ENCODE measurements at places on chromosomes 5 and 9.

DNA sequence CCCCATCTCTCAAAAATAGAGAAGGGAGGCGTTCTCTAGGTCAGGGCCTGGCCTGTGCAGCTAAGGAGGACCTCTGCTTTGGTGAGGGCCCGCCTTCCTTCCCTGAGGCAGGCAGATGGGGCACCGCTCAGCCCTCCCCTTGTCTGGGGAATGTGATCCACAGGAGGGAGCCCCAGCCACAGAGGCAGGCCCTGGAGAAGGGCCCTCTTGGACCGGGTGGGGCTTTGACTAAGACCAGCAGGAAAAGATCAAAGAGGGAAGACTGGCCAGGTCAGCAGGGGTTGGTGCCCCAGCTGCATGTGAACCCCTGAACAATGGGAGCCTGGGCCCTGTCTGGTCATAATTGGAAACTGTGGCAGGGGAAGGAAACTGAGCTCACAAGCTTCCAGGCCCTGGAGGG, 21.9 kb downstream of the PTPA start:
- DNase-seq = no peak

GRCh38 chr5:36576721-36577120, 29.7 kb upstream of the SLC1A3 start:
- no peak for DNase-seq

GRCh38 chr5:33305572-33305971, 135.2 kb upstream of the TARS1 start:
- no peak for DNase-seq

GRCh38 chr9:1869843-1870242, 145.3 kb upstream of the SMARCA2 start:
- peak; percentile 5 for DNase-seq

GRCh38 chr5:111855356-111855755, 98.4 kb upstream of the NREP start:
- DNase-seq = no peak

- DNase-seq = no peak
Measured at GRCh38 chr5:154768207-154768606, 13.0 kb downstream of the LARP1 start.

- DNase-seq = no peak
Measured at GRCh38 chr5:139761501-139761900, 34.1 kb upstream of the PSD2 start.

DNA sequence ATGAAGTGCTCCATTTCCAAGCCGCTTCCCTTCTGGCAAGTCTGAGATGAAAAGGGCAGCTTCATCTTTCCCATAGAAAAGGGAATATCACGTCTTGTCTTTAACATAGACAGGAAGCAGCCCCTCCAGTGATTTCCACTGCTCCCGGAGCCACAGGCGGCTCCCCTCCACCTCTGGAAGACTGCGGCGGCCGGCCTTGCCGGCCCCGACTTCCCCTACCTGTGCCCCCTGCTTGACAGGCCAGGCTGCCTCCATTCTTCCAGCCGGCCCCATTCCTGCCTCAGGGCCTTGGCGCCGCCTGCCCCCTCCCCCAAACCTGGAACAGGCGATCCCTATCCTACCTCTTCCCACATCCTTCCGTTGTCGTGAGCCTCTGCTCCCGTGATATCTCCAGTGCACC, 141.8 kb downstream of the ZNF354C start:
- DNase-seq = no peak

DNA sequence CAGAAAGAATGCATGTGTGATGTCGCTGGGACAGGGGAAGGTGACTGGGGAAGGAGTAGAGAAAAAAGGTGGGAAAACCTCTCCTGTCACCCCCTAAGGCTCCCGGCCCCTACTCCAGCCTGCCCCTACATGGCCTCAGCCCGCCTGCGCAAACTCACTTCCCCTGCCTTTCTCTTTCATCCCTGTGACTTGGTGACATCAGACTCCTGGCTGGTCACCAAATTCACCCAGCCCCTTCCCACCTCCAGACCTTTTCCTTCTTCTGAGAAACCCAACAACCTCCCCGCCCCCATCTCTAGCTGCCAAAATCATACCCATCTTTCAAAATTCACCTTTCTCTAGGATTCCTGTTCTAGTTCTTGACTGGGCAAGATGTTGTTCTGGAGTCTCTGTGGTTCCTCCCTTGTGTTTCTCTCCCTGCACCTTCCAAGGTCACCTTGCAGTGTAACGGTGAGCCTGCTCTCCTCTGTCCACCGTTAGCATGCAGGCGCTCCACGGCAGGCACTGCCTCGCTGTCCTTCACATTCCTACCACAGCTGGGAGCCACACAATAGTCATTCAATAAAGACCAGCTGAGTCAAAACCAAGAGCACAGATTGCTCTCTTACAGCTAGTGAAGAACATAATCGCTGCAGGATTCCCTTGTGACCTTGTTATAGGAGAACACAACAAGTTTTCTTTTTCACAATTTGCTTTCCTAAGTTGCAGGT, 134.5 kb downstream of the FANCC start:
- peak; percentile 19 for DNase-seq

- peak; percentile 99 for DNase-seq
Measured at GRCh38 chr9:127519301-127520166, 68.2 kb downstream of the LRSAM1 start.

- no peak for DNase-seq
Measured at GRCh38 chr9:120712539-120713031, 1.7 kb downstream of the MEGF9 start.

GRCh38 chr5:61412361-61412760, 80.3 kb downstream of the ZSWIM6 start:
- DNase-seq = no peak

GRCh38 chr9:20355022-20355421, 267.3 kb downstream of the MLLT3 start:
- peak; percentile 90 for DNase-seq

DNA sequence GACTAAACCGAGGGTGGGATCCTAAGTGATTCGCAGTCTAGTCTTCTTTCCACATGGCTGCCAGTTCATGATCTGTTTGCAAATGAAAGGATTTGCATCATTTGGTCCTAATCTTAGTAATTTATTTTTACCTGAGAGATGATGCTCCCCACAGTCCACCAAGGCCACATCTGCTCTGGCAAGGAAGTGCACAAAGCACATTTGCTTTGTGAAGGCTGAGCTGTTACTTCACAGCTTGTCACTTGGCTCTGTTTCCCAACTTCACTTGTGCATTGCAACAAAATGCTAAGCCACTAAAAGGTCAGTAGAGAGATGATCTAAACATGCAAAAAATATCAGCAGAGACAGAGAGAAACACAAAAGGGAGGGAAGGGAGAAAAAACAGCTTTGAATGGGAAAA, 128.5 kb upstream of the VLDLR start:
- peak; percentile 12 for DNase-seq

- DNase-seq = no peak
Measured at GRCh38 chr5:124980163-124980941, 233.9 kb upstream of the ZNF608 start.

- peak; percentile 76 for DNase-seq
Measured at GRCh38 chr5:95081500-95081960, 203.4 kb downstream of the MCTP1 start.

DNA sequence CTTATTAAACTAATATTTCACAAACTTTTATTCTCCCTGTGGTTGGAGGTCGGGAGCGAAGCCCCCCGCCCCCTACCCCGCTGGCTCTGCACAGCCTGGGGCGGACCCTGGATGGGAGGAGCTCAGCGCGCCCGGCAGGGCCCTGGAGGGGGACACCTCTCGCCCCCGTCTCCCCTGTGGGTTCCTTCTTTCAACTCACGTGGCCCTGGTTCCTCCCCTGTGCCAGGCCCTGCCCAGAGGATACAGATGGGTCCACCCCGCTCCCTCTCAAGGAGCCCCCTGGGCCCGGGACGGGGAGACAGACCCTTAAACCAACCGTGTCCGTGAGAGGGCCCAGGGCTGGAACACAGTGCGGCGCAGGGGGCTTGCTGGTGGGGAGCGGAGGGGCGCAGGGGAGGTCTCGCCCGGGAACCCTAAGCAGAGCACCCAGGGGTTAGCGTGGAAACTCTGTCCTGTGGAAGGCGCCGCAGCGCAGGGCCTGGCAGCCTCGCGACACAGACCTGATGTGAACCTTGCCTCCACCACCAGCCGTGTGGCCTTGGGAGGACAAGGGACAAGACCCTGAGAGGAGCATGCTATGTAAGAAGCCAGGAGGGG, 103.7 kb upstream of the MVB12B start:
- DNase-seq = no peak

DNA sequence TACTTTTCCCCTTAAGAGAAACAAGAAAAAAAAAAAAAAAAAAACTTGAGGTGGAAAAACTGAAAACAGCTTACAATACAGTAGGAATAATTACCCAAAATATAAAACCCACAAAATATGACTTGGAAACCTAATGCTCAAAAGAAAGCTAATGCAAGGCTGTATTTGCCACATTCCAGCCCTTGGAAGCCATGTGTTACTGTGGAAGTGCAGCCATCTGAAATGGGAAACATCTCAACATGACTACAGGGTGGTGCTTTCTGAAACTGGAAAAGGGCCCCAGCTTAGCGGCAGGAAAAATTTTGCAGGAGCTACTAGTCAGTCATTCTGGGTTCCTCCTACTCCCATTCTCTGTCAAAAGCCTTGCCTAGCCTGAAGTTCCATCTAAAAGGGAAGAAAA, 20.4 kb downstream of the CDK5RAP2 start:
- DNase-seq = no peak

DNA sequence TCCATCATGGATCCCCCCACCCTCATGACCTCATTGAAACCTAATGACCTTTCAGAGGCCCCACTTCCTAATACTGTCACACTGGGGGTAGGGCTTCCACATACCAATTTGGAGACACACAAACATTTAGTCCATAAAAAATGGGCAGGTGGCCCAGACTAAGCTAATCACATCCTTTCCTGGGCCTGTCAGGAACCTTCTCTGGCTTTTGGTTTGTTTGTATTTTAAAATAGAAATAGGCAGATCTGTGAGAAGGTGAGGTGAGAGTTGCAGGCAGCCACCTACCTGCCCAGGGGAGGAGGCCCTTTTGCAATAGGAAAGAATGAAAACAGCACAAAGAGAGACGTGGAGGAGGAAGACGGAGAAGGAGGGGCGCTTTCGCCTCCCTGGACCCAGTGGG, 90.2 kb upstream of the BOD1 start:
- no peak for DNase-seq

- peak; percentile 10 for DNase-seq
Measured at GRCh38 chr5:177233206-177233605, 70.3 kb downstream of the RAB24 start.

DNA sequence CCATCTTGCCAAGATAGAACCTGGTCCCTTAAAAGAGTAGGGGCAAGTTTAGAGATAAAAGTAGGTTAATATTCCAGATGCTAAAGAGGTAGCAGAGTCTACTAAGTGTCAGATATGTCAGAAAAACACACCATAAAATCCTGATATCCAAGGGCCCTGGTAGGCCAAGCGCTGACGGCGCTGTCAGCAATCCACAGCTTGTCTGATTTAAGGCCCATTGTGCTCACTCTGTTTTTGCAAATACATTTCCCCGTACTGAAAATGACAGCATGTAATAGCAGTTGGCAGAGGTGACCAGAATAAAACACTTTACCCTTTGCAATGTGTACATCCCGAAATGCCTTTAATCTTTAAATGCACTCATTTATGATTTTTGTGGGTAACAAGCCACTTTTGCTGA, 9.9 kb upstream of the NUDT12 start:
- DNase-seq = no peak

DNA sequence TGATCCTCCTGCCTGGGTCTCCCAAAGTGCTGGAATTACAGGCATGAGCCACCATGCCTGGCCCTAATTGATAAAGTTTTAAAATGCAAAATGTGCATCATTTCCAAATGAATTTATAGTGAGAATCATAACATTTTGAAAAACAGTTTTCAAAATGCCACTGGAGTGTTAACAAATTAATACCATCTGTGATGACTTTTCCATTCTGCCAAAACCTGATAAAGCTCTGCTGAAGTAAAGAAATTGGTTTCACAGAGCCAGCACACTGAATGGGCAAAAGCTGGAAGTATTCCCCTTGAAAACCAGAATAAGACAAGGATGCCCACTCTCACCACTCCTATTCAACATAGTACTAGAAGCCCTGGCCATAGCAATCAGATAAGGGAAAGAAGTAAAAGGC, 89.6 kb downstream of the MUSK start:
- DNase-seq = no peak

GRCh38 chr5:1515311-1515920, 8.3 kb downstream of the LPCAT1 start:
- DNase-seq = no peak

All from fibroblast of skin of right biceps (primary cell).